Transverse colon (tissue), 4 donors: ENCODE measurements at places on chromosomes 16 and 17. TPM values are rescaled to one million over a fixed set of nuclear protein-coding genes. Genes with fewer than 3 reads are reported as not detected.

DNA sequence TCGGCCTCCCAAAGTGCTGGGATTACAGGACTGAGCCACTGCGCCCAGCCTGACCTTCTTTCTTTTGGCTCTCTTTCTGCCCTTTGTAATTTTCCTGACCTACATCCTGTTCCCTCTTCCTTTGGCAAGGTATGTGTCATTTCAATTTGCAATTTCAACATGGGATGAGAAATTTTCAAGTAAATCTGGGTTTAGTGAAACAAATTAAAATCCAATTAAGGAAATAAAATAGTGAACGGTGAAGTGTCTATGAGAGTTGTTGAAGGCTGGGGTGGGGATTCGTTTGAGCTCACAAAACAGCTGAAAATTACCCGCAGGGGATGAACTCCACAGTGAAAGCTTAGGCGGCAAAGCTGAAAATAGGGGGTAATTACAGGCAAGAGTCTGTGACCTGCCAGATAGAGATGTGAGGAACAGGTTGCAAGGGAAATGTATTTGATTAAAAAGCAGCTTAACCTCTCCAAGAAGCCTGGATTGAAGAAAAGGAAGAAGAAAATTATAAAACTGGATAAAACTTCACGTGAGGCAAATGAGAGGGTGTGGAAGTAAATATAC is 277.7 kb downstream of the UTP18 start:
- DNase-seq = no peak

GRCh38 chr16:66516509-66516807 is 33.5 kb downstream of the TK2 start:
- DNase-seq = no peak

- no peak for DNase-seq
These were observed 39.3 kb downstream of the TSC2 start for GRCh38 chr16:2086812-2087747.

Gene TPSD1
- total RNA-seq = not detected

DNA sequence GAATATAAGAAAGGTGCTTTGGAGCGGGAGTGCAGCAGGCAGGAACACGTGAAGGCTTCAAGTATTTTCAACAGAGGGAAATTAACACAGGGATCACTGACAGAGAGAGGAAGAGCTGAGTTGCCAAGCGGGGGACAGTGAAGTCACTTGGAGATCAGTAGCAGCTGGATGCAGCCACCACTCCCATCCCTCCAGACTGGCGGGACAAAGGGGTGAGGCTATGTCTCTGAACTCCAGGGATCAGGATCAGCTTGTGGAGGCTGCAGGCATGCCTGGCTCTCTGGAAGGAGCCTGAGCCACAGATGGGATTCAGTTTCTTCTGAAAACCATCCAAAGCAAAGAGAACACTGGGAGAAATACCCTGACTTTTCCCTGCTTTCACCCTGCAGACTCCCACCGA is 113.7 kb upstream of the IRX3 start:
- DNase-seq = no peak

DNA sequence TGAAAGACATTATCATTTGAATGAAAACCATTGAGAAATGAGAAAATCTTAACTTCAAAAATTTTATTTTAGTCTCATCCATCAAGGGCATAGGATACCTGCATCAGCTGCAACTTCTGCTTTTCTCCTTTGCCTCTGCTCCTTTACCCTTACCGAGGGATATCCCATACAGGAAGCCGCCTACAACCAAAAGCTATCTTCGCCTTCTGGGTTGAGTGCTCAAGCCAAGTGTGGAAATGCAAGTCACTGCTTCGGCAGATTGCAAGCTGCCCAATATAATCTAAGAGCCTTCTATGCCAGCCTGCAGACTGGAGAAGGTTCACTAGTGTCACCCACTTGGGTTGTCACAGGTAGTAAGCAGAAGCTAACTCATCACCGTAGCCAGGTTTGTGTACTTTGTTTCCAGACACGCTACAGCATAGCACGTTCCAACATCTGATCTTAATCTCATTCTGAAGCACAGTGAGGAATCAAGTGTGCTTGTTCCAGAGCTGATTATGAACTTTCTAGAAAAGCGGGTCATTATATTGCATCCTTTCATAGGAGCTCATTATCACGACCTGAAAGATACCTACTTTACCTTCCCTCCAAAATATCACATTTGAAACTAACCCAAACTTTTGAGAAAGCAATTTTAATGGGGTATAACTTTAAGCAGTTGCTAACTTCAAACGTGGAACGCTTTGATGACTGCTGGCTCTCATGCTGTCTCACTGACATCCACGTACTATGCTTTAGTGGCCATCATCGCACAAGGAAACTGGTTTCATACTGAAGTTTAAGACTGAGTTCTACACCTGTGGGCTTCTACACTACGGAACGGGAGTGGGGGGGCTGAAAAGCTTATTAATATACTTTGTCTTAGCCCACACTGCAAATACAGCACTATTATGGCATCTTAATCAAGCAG is 8.0 kb upstream of the UNK start:
- DNase-seq = no peak

GRCh38 chr17:14474591-14474990 is 173.7 kb downstream of the HS3ST3B1 start:
- no peak for DNase-seq

GRCh38 chr17:65774787-65775186 is 213.3 kb upstream of the AXIN2 start:
- DNase-seq = no peak
